IPS-NIHi11 (cell line): ENCODE measurements at places on chromosomes 16 and 17.

- no peak for DNase-seq
Measured at GRCh38 chr17:76252040-76252954, 12.0 kb upstream of the RNF157 start.

DNA sequence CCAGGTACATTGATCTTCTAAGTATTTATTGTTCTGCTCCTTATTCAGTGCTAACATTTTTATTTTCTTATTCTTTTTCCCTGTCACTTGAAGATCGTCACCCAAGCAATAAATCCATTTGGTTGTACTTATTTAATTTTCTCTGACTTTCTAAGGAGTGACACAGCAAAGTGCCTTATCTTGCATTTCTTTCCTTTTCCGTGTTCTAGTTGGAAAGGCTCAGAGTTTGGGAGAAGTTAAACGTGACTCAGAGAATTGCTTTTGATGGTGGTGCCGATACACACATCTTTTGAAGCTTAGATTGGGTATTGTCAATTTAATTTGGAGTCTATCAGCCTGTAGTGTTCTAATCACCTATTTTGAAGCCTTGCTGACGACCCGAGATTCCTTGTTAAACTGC lies 72.0 kb downstream of the PITPNC1 start:
- no peak for DNase-seq

GRCh38 chr17:47990962-47991731 lies 20.2 kb downstream of the CDK5RAP3 start:
- DNase-seq = peak; percentile 69

DNA sequence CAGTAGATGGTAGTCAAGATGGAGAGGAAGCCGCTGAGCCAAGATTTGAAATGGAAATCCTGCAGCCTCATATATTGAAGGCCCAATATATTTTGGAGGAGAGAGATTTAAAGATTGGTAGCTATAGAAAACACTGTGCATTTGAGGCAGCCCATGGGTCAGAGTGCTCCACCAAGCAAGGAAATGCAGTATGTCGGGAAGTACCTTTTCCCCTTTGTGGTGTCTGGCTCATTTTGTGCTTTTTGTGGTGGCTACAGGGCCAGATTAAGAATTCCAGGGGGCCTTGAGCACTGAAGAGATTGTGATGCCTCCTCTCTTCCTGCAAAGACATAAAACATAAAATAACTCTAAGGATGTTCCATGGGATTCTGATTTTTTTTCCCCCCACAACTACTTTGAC lies 39.6 kb downstream of the CDRT15 start:
- no peak for DNase-seq

DNA sequence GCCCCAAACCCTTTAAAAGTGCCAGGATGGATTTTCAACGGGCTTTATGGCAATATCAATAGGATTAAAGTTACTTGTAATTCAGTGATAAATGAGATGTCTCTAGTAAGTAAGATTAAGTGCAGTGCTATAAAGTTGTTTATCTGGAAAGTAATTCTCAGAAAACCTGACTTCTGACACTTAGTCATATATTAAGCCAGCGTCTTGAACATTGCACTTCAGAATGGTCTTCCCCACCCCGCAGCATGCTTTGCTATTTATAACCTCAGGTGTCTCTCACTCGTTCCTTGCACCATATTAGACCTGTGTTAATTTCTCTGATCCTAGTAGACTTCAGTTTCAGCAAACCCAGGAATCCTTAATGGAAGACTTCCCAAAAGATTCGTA lies 2.1 kb upstream of the MAF start:
- DNase-seq = no peak

- no peak for DNase-seq
Measured at GRCh38 chr17:15945527-15946191, 729 bp downstream of the ADORA2B start.
